GM23338 (cell line): ENCODE measurements at places on chromosomes 3 and 15. TPM values are rescaled to one million over a fixed set of nuclear protein-coding genes. Genes with fewer than 3 reads are reported as not detected.

DNA sequence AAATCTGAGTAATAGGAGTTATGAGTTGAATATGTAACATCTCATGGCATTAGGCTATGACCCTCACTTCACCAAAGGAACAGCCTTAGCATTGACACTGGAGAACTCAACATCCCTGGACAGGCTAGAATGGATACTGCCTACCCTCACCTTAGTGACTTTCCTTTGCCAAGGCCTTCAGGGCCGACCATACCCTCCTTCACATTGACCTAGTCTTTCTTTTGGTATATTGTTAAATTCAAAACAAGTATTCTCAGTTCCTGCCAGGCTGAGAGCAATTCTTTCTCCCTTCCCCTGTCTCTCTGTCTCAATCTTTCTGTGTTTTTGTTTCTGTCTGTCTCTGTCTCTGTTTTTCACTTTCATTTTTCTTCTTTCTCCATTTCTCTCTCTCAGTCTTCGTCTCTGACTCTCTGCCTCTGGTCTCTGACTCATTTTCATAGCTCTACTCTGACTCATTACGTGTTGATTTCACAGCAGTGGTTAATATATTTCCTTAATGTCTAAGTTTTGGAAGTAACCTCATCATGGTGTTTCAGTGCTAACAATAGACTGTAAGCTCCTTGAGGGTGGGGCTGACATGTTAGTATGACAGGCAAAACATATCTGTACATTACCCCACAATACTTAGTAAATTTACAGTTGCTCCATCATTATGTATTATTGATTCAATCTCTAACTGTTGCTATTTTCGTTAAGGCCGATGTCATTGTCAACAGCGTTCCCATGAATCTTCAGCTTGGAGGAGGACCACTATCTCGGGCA lies 32.5 kb downstream of the PARP15 start:
- no peak for DNase-seq

DNA sequence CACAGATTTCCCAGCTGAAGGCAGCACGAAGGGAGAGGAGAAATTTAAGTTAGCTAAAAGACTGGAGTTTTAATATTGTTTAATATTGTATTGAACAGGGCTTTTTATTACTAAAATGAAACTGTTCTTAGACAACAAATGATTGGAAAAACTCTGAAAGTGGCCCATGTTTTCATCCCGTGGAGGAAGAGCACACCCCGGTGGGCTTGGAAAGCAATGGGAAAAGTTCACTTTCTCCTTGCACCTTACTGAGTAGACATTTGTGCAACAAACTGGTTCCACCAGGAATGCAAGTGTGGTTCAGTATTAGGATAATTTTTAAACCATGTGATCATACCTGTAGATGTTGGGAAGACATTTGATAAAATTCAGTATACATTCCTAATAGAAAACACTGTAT lies 8.2 kb upstream of the ESYT3 start:
- peak; percentile 60 for DNase-seq

DNA sequence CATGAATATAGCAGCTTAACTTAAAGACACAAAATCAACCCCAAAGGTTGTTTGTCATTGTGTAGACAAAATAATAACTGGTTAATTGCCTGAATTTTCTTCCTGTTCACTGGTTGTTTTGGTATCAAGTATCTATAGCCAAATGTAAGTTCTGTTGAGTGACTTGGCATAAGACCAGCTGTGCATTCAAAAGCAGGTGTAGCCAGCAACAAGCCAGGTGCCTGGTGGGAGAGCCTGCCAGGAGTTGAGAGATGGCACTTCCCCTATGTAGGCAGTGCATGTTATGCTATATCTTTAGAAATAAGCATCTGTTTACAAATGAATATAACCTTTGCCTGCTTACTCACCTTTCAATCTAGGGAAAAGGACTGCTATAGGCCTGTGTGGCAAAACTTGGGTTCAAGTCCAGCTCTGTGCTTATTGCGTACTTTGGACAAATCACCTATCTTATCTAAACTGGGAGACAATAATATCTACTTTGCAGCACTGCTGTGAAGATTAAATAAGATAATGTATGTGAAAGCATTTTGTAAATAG lies 84.9 kb upstream of the TBL1XR1 start:
- no peak for DNase-seq

DNA sequence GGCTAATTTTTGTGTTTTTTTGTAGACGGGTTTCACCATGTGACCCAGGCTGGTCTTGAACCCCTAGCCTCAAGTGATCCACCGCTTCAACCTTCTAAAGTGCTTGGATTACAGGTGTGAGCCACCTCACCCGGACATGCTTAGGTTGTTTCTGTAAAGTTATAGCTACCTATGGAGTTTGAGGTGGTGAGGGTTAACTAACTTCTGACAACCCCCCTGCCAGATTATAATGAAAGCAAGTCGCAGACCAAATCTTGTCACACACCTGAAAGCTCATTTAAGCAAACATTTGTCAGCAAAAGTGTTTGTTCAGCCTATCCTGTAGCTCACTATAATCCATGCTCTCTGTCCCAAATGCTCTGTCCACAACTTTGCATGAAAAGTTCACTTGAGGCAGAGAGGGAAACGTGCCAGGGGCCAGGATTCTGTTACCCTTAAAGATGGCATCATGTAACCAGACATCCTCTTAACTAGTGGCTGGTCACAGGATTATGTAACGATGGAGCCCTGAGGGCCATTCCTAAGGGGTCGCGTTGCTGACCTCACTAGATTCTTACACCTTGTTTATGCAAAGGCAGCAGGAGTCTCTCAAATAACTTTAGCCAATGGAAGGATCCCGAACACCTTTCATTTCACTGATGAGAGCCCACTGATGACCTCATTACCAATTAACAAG lies 24.1 kb upstream of the SENP5 start:
- DNase-seq: no peak

The TGFBR2 gene
- 12.2 and 13.0 TPM in 2 replicates for total RNA-seq

DNA sequence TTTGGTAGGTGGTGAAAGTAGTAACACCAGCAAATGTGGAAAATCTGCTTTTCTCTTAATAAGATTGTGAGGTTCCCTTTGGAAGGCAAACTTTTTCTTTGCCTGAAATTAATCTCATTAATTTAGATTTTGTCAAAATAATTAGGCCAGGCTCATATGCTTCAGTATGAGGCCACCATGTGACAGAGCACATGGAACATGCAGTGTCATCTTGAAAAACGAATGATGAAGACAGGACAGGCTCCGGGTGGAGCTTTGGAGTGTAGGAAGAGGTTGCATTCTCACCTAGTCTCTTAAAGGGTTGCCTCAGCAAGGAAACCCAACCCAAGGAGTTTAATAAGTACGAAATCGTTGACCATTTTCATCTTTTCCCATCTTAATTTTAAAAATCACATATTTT lies 18.6 kb upstream of the LZTFL1 start:
- DNase-seq: no peak

DNA sequence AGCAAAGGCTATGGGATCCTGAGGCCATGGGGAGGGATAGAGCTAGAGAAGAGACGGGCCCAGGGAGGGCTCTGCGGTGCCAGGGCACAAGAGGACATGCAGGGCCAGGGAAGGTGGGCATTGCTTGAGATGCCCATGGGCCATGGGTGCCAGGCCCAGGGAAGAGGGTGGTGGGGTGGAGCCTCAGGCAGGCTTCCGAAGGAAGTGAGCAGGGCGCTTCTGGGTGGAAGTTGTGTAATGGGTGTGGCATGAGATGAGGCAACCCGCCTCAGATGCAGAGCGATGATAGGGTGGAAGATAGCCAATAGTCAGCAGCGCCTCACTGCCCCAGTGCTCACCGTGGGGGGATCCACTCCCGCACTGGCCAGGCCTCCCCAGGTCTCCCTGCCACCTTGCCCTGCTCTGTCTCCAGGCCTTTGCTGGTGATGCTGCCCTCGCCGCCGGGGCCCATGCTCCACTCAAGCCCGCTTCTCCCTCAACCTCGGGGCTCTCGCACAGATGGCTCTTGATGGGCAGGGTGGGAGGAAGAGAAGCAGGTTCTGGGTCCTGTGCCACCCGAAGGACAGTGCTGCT lies 51.4 kb downstream of the DNAJB8 start:
- DNase-seq: no peak

DNA sequence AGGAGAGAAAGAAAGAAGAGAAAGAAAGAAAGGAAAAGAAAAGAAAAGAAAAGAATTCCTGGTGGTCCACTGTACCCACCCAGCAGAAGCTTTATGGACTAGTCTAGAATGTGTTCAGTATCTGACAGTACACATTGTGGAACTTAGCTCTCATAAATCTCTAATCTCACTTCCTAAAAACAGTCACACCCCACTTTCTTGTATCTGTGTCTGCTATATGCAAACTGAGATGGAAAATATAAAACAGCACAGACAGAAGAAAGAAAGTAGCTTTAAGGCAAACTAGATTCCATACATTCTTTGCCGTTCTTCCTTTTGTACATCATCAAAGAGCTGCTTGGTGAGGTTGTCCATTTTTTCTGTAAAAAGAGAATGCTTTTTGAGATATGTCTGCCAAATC lies 41.1 kb upstream of the GNB5 start:
- no peak for DNase-seq

The RASL12 gene
- 20.1 and 27.7 TPM in 2 replicates for total RNA-seq

GRCh38 chr15:68272721-68273271 lies 4.7 kb upstream of the FEM1B start:
- no peak for DNase-seq

DNA sequence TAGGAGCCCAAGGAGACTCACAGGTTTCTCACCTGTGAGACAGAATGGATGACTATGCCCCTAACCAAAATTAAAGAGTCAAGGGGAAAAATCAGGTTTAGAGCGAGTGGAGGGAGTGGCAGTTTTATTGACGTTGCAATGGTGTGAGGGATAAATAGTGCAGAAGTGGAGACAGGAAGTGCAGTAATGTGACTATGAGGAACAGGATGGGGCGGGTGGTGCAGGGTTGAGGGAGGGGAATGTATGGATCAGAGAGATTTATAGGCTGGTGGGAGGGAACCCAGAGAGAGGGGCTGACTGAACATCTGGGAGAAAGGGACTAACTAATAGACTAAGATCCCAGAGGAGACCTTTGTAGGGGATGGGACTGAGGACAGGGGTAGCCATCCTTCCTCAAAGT lies 26.5 kb downstream of the EIF2AK4 start:
- no peak for DNase-seq

- DNase-seq: peak; percentile 87
Observed at GRCh38 chr3:150721285-150722130, 17.8 kb upstream of the ERICH6 start.

DNA sequence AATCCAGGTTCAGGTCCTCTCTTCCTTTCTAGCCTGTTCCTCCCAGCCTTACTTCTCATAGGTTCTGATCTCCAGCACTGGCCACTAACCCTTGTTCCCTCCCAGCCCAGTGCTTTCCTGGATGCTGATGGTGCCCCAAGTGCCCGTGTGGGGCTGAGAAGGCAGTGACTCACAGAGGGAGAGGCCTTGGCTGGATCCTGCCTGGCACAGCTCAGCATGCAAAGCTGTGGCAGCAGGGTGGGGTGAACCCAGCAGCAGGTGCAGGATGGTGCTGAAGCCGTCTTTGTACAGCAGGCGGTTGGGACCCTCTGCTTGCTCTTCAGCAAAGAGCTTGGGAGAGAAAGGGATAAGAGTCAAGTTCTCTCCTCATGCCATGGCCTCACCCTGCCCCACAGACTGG lies 7.6 kb downstream of the LPCAT4 start:
- no peak for DNase-seq

DNA sequence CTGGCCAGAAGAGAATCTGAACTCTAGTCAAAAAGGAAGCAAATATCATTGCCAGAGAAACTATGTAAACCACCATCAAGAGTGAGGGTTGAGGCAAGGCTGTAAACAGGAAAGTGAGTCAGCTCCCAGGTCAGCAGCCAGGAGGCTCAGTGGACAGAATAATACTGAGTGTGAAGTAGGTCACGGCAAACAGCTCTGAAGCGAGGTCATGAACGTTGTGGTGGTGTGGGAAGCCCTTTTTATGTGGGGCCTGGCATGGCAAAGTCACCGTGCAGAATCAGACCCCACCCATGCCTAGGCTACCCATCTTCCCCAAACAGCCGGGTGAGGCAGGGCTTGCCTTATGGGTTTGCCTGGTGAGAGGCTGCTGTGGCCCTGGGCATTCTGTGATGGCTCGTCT lies 43.9 kb downstream of the THBS1 start:
- DNase-seq: no peak

- DNase-seq: no peak
Observed at GRCh38 chr15:29139072-29139471, 130.6 kb downstream of the NSMCE3 start.

- no peak for DNase-seq
Observed at GRCh38 chr3:181493423-181493822, 218.3 kb upstream of the SOX2 start.

DNA sequence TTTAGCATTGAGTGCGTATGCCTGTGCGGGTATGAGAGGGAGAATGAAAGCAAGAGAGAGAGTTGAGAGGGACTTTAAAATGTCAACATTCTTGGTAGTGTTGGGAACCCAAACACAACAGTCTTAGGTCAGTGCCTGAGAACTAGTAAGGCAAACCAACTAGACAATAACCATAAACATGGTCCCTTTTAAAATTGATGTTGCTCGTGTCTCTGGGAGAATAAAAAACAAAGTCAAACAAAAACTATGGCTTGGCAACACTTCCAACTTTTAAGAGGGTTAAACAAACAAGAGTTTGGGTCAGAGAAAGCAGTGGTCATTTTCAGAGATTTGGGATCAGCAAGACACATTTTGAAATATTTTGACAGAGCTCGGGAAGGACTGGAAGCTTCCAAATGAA lies 146.7 kb upstream of the THBS1 start:
- DNase-seq: no peak

- DNase-seq: no peak
Observed at GRCh38 chr3:158728851-158729250, 3.4 kb downstream of the RARRES1 start.

DNA sequence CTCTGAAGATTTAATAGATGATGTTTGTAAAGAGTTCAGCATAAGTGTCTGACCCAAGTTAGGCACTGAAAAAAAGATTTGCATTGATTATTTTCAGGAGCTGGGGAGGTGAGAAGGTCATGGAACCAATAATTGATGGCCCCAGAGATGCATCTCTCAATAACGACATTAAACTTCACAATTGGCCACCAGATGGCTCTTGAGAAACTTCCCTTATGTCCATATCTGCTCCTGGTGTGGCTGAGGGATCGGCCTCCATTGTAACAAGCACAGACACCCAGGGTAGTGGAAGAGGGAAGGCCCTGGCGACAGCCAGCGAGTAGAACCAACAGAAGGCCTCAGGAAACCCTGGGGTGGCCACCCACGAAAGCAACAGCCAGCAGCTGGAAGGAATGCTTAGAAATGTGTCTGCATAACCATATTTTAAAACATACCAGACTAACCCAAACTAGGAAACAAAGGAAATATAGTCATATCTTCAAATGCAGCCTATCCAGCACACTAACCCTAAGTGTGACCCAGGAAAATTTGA lies 536.7 kb downstream of the SOX2 start:
- DNase-seq: no peak

The RLBP1 gene
- total RNA-seq: not detected in 2 replicates

The ACAN gene
- 4.5 and 4.9 TPM in 2 replicates for total RNA-seq
